ENCODE measurements at places on chromosomes 2 and 18. TPM values are rescaled to one million over a fixed set of nuclear protein-coding genes. Genes with fewer than 3 reads are reported as not detected.

- peak; percentile 26 for DNase-seq
Measured at GRCh38 chr2:26652361-26653041, 11.3 kb upstream of the CIB4 start.

DNA sequence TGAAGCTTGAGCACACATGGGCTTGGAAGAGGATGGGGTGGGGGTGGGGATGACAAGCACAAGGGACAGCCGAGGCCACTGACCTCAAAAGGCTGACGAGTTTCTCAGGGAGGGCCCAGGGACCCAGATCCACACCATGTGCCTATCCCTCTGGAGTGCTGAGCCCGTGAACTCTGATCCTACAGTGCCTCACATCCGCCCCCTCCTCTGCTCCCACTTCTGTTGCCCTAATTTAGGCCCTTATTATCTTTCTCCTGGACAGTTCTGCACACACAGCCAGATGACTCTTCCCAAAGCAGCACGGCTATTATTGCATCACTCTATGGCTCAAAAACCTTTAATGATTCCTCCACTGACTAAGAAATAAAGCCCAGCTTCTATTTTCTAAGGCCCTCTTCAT, 24.8 kb downstream of the CYRIA start:
- no peak for DNase-seq

- DNase-seq, result no peak
Measured at GRCh38 chr2:102940684-102941083, 178.9 kb downstream of the TMEM182 start.

- DNase-seq, result no peak
Measured at GRCh38 chr2:86417961-86418360, 23.2 kb upstream of the KDM3A start.

- DNase-seq, result no peak
Measured at GRCh38 chr18:8630546-8630945, 21.3 kb downstream of the RAB12 start.

The MAB21L4 gene
- total RNA-seq, result 22.2 TPM

The LAMA1 gene
- total RNA-seq, result 24.2 TPM

All from colonic mucosa (tissue), 4 donors.